ENCODE measurements at places on chromosomes 4 and X. TPM values are rescaled to one million over a fixed set of nuclear protein-coding genes. Genes with fewer than 3 reads are reported as not detected.

The TMEM150C gene
- total RNA-seq, result 15.0 TPM

The GAGE2A gene
- not detected for total RNA-seq

The UNC5C gene
- 21.6 TPM for total RNA-seq

DNA sequence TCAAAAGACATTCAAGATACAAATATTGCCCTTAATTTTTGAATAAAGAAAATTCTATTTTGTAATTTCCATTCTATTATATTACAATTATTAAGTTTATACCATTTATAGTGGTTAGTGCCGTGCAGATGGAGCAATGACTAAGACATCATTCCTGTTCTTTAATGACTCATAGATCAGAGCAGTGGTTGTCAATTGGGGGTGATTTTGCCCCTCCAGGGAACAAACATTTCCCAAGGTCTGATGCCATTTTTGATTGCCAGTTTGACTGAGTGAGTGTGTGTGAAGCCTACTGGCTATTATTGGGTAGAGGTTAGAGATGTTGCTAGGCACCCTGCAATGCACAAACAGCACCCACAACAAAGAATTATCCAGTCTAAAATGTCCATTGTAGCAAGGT lies 97.9 kb upstream of the DDIT4L start:
- no peaks in the 10 kb centered on the region for H3K27me3 ChIP-seq
- no peak for DNase-seq
- H3K36me3 ChIP-seq, result no peaks in the 10 kb centered on the region
- H3K4me1 ChIP-seq, result no peaks in the 10 kb centered on the region
- H3K4me3 ChIP-seq, result no peak overlapping the region

The TRAM1L1 gene
- total RNA-seq, result not detected

GRCh38 chr4:37279121-37279520 lies 34.6 kb downstream of the NWD2 start:
- no peak overlapping the region for H3K27ac ChIP-seq
- no peaks in the 10 kb centered on the region for H3K4me1 ChIP-seq
- H3K27me3 ChIP-seq, result no peaks in the 10 kb centered on the region

DNA sequence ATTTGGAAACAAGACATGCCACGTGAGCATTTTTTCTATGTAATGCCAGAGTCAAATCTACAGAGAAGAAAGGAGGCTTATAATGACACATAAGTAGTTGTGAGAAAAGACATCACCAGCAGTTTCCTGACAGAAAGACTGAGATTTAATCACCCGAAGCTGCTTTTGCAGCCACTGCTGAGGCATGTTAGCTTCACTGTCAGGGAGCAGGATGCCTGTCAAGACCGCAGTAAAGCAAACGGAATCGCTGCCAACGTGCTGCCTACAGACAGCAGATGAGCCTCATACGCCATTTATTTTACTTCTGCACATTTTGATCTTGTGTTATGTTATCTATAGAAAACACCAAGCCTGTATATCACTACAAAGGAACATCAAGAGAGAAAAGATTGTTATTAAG lies 68.7 kb upstream of the NDST3 start:
- no peak overlapping the region for H3K4me3 ChIP-seq
- no peaks in the 10 kb centered on the region for H3K27me3 ChIP-seq
- H3K4me1 ChIP-seq, result no peaks in the 10 kb centered on the region
- no peak overlapping the region for H3K27ac ChIP-seq

The L1CAM gene
- 2.8 TPM for total RNA-seq

GRCh38 chr4:23348789-23349498 lies 540.9 kb downstream of the PPARGC1A start:
- H3K4me3 ChIP-seq, result no peak overlapping the region
- H3K27me3 ChIP-seq, result no peaks in the 10 kb centered on the region
- no peaks in the 10 kb centered on the region for H3K4me1 ChIP-seq
- no peaks in the 10 kb centered on the region for H3K36me3 ChIP-seq

- peak overlapping the region; percentile 74 for H3K27ac ChIP-seq
- DNase-seq, result no peak
- no peaks in the 10 kb centered on the region for H3K27me3 ChIP-seq
- H3K4me1 ChIP-seq, result no peaks in the 10 kb centered on the region
- H3K36me3 ChIP-seq, result no peaks in the 10 kb centered on the region
Measured at GRCh38 chr4:38174801-38175200, 214.6 kb downstream of the PTTG2 start.

GRCh38 chr4:2810388-2810787 lies 17.5 kb downstream of the SH3BP2 start:
- H3K36me3 ChIP-seq, result no peaks in the 10 kb centered on the region
- H3K27ac ChIP-seq, result peak overlapping the region; percentile 20
- H3K27me3 ChIP-seq, result no peaks in the 10 kb centered on the region
- no peaks in the 10 kb centered on the region for H3K4me1 ChIP-seq

DNA sequence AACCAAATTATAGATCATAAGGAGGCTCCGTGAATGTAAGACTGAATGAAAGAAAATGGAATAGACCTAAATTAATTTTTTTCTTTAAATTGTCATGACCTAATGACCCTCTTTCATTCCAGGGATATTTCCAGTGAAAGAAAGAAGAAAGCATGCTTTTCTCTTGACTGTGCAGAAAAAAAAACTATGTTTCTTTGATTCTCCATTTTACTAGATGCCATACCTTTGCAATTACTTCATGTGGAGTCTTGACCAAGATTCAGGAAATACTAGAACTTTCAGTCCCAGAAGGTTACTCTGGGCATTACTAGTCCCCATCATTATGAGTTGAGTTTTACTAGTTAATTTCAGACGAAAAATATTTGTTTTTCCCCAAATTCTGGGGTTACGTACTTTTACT lies 6.4 kb upstream of the COMMD8 start:
- H3K27ac ChIP-seq, result no peak overlapping the region
- H3K36me3 ChIP-seq, result no peaks in the 10 kb centered on the region
- no peaks in the 10 kb centered on the region for H3K27me3 ChIP-seq
- DNase-seq, result no peak
- no peak overlapping the region for H3K4me3 ChIP-seq

The VSIG4 gene
- 13.4 TPM for total RNA-seq

- no peaks in the 10 kb centered on the region for H3K27me3 ChIP-seq
- H3K36me3 ChIP-seq, result no peaks in the 10 kb centered on the region
- H3K4me3 ChIP-seq, result peak overlapping the region; percentile 36
- no peak for DNase-seq
- no peak overlapping the region for H3K27ac ChIP-seq
Measured at GRCh38 chr4:78059524-78059889, 2.4 kb downstream of the FRAS1 start.

DNA sequence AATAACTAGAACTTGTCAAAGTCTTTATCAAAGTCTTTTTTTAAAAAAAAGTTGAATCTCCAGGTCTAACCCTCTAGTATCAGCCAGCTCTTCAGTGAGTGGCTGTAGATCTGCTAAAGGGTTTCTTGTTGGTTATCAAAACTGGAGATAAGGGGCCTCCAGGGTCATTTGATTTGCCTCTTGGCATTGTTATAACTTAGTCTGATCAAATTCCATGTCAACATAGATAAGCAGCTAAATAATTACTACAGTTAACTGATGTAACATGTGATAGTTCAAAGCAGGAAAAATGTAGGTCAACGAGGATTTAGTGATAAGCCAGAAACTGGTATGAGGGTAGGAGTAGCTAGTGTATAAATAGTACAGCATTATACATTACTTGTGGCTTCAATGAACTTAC lies 465.1 kb downstream of the PDHA2 start:
- no peaks in the 10 kb centered on the region for H3K36me3 ChIP-seq
- H3K4me3 ChIP-seq, result no peak overlapping the region
- no peaks in the 10 kb centered on the region for H3K4me1 ChIP-seq
- no peak for DNase-seq

DNA sequence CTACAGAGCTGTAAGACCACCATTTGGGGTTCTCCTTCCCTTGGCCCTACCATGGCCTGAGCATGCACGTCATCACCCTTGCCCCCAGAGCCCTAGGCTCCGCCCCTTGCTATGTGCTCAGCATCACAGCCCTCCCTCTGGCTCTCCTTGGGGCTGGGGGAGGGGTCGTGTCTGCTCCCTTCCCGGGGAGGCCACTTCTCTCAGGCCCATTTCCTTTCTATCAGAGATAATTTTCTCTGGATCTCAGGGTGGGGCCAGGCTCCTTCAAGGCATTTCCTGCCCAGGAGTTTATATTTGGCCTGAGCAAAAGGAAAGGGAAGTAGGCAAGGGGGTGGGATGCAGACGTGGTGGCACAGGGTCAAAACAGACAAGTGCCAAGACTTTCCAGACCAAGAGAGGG lies 55.9 kb downstream of the STARD8 start:
- DNase-seq, result no peak
- no peak overlapping the region for H3K27ac ChIP-seq
- H3K27me3 ChIP-seq, result no peaks in the 10 kb centered on the region
- no peaks in the 10 kb centered on the region for H3K36me3 ChIP-seq
- no peaks in the 10 kb centered on the region for H3K4me1 ChIP-seq

The NPY2R gene
- 0.62 TPM for total RNA-seq

The ZCCHC12 gene
- total RNA-seq, result 40.8 TPM

- H3K36me3 ChIP-seq, result no peaks in the 10 kb centered on the region
- H3K27ac ChIP-seq, result no peak overlapping the region
- no peak for DNase-seq
Measured at GRCh38 chr4:5976921-5977320, 41.3 kb downstream of the C4orf50 start.

DNA sequence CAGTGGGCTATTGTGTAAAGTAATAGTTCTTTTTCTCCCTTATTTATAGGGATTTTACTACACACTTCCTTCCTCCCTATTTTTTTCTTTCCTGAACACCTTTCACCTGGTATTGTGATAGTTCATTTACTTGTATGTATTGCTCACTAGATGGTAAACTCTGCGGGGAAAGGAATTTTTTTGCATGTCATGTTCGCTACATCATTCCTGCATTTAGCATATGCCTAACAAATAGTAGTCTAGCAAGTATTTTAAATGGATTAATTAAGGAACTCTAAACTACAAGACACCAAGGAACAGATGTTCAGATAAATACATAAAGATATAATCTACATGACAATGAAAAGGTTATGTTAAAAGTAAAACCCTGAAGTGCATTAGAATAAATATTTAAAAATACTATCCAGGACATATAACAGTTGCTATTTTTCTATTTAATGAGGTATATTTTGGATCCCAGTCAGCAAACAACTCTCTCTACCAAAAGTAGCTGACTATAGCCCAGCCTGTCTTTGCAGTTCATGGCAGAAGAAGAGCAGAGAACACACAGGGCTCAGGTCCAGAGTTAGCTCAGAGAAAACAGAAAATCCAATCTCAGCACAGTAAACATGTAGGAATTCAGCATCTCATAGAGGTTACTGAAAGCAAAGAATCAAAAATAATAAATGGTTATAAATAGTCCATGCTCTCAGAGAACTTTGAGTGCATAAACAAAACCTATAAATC lies 87.8 kb downstream of the PACRGL start:
- no peaks in the 10 kb centered on the region for H3K27me3 ChIP-seq
- H3K4me1 ChIP-seq, result no peaks in the 10 kb centered on the region
- DNase-seq, result no peak
- no peak overlapping the region for H3K4me3 ChIP-seq
- peak overlapping the region; percentile 55 for H3K27ac ChIP-seq
- no peaks in the 10 kb centered on the region for H3K36me3 ChIP-seq

The EPGN gene
- 0.26 TPM for total RNA-seq

DNA sequence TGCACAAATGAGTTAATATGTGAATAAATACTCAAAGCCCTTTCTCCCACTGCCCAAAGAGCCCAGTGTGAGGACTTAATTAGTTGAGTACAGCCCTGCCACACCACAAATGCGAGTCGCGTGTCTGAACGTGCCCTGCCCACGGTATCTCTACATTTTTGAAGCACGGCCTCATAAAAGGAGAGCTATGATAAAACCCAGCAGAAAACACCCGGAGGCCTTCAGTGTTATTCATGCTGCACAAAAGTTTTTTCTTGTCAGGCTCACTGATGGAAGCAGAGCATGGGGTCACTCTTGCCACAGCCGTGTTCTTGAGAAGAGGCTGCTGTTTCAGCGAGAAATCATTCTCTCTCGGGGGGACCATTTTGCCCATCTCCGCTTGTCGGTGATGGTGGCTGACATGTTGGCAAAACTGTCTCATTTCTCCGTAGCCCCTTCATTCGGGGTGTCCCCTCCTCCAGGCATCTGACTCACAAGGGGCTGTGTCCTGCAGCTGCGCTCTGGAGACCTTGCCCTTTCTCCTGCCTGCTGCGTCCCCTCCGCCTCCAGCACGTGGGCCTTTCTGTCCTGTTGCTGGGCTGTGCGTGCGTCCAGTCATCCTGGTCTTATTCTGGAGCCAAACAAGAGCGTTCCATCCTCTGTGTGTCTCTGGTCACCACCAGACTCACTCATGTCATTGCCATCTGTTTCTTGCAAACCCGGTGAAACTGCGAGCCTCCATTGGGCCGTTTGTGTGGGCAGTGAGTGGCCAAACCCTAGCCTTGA lies 88.8 kb downstream of the SORCS2 start:
- no peak overlapping the region for H3K27ac ChIP-seq
- H3K27me3 ChIP-seq, result no peaks in the 10 kb centered on the region
- peaks cover 4% of the 10 kb centered on the region for H3K4me1 ChIP-seq
- no peak for DNase-seq
- no peak overlapping the region for H3K4me3 ChIP-seq

- no peaks in the 10 kb centered on the region for H3K27me3 ChIP-seq
- H3K4me3 ChIP-seq, result no peak overlapping the region
- H3K4me1 ChIP-seq, result peaks cover 4% of the 10 kb centered on the region
- H3K36me3 ChIP-seq, result no peaks in the 10 kb centered on the region
- DNase-seq, result no peak
Measured at GRCh38 chr4:169252339-169253112, 18.2 kb downstream of the SH3RF1 start.

The FBXO8 gene
- total RNA-seq, result 61.9 TPM

The TXK gene
- not detected for total RNA-seq

- H3K36me3 ChIP-seq, result no peaks in the 10 kb centered on the region
- no peaks in the 10 kb centered on the region for H3K27me3 ChIP-seq
- no peaks in the 10 kb centered on the region for H3K4me1 ChIP-seq
- H3K4me3 ChIP-seq, result no peak overlapping the region
Measured at GRCh38 chr4:183333202-183333601, 11.0 kb upstream of the CLDN24 start.

DNA sequence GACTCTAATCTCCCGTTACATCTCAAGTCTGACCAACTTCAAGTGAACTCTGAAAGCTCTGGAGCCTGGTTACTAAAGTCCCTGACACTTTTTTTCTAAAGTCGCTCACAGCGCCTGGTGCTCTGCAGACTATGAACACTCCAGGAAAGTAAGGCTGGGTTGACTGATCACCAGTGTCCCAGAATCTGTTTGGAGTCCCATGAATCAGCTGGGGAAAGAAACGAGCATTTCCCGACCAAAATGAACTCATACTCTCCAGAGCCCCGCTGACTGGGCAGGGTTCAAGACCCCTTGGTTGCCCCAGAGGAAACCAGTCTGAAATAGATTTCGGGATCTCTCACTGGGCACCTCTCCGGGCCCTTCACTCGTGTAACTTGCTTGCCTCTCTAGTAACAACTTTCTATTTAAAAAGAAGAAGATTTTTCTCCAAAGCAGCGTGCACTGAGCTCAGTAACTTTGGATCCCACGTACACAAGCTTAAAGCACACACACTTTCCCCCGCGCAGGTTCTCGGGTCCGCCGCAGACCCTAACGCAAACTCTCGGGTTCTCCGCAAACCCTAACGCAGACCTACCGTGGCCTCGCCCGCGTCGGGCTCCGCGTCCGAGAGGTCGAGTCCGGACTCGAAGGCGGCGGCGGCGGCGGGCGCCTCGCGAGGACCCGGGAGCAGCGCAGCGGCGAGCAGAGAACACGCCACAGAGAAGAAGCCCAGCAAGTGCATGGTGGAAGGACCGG lies 964 bp downstream of the VEGFC start:
- H3K36me3 ChIP-seq, result no peaks in the 10 kb centered on the region
- H3K27me3 ChIP-seq, result no peaks in the 10 kb centered on the region
- peak; percentile 29 for DNase-seq
- peak overlapping the region; percentile 48 for H3K4me3 ChIP-seq
- no peaks in the 10 kb centered on the region for H3K4me1 ChIP-seq

The SPACA5B gene
- total RNA-seq, result not detected

Measured in uterus (tissue), 4 donors.